ENCODE measurements at places on chromosomes 3 and 15. TPM values are rescaled to one million over a fixed set of nuclear protein-coding genes. Genes with fewer than 3 reads are reported as not detected.

The PLAAT1 gene
- total RNA-seq, result 0.54 TPM

The IL17RB gene
- total RNA-seq, result under 0.01 TPM

The UBA3 gene
- 64.3 TPM for total RNA-seq

The MYO5A gene
- total RNA-seq, result 65.3 TPM

The ZBTB47 gene
- 10.9 TPM for total RNA-seq

The CLDN1 gene
- total RNA-seq, result 4.7 TPM

The DNAJB8 gene
- total RNA-seq, result not detected

The C3orf18 gene
- total RNA-seq, result 6.8 TPM

The SH2D7 gene
- total RNA-seq, result not detected

The GASK1A gene
- total RNA-seq, result 0.18 TPM

The TRIM42 gene
- not detected for total RNA-seq

The SMCO1 gene
- total RNA-seq, result not detected

The GHSR gene
- total RNA-seq, result not detected

The CLDN11 gene
- 245 TPM for total RNA-seq

The FAH gene
- total RNA-seq, result 48.6 TPM

The CCDC54 gene
- total RNA-seq, result not detected

The MUC20 gene
- total RNA-seq, result not detected

The DNAH1 gene
- 2.0 TPM for total RNA-seq

The STAG1 gene
- 32.3 TPM for total RNA-seq

The SLITRK3 gene
- not detected for total RNA-seq

The ZDHHC3 gene
- total RNA-seq, result 57.2 TPM

The LRRIQ4 gene
- total RNA-seq, result not detected

The VIPR1 gene
- not detected for total RNA-seq

The FRMD4B gene
- total RNA-seq, result 0.28 TPM

The THSD4 gene
- total RNA-seq, result 31.1 TPM

The CCDC66 gene
- total RNA-seq, result 12.2 TPM

The CLEC3B gene
- 1.9 TPM for total RNA-seq

The NEIL1 gene
- total RNA-seq, result 0.56 TPM

The EXD1 gene
- total RNA-seq, result not detected

The PLSCR5 gene
- not detected for total RNA-seq

The CNTN4 gene
- total RNA-seq, result under 0.01 TPM

The OR5K3 gene
- not detected for total RNA-seq

The CAMK1 gene
- 33.3 TPM for total RNA-seq

The TMCO5A gene
- not detected for total RNA-seq

The ALDH1L1 gene
- total RNA-seq, result not detected

The CDHR4 gene
- not detected for total RNA-seq

The GPR171 gene
- not detected for total RNA-seq

The DPPA2 gene
- not detected for total RNA-seq

The IL17RE gene
- total RNA-seq, result 1.1 TPM

The GOLGA8Q gene
- total RNA-seq, result 0.18 TPM
